ENCODE measurements at places on chromosomes 2 and 18.

GRCh38 chr2:171578127-171578803 is 56.0 kb downstream of the CYBRD1 start:
- no peak for DNase-seq

DNA sequence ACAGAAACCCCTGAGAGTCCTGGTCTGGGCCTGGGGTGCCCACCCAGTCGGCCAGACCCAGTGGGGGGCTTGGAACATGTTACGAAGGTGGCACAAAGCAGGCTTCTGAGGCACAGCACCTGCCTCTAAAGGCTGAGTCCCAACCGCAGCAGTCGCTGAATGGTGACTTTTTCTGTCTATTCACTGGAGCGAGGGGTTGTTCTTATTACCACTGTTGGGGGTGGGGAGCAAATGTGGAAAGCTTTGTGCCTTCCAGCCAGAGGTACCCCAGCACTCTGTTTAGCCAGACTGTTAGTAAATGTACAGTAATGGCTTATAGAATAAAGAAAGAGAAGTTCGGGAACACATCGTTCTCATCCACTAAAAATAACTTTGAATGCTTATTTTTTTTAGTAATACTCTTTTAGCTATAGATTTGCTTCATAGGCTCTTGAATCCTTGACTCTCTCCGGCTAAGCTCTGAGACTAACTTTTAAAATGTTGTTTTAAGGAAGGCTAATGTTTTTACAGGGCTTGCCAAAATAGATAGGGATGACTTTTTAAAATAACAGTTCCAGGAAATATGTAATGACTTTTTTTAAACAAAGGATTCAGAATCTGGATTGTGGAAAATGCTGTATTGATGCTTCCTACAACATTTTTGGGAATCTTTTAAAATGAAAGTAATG is 23.4 kb upstream of the PTPN2 start:
- no peak for DNase-seq

DNA sequence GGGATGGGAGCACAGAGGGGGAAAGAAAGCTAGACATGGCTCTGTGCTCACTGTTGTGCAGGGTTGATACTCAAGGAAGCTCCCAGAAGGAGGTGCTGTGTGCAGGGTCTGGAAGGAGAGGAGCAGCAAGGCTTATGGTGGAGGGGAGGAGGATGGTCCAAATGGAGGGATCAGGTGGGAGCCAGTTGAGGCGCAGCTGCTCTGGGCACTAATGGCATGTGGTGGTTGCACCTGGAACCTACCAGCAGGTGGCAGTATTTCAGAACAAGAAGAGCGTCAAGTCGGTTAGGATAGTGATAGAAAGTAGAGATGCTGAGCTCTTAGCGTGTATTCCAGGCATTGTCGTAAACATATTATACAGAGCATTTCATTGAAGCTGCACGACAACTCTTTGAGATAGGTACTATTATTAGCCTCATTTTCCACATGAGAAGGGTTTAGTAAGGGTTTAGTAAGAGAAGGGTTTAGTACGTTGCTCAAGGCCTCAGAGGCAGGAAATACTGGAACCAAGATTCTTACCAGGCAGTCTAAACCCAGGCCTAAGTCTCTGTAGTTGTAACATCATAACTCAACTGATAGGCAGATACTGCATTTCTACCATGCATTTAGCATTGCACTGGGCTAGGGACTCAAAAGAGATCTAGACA is 223.7 kb downstream of the CYP26B1 start:
- peak; percentile 24 for DNase-seq

- DNase-seq: no peak
Observed at GRCh38 chr2:67616749-67617148, 219.6 kb downstream of the ETAA1 start.

GRCh38 chr2:226308323-226308680 is 491.3 kb downstream of the IRS1 start:
- no peak for DNase-seq

DNA sequence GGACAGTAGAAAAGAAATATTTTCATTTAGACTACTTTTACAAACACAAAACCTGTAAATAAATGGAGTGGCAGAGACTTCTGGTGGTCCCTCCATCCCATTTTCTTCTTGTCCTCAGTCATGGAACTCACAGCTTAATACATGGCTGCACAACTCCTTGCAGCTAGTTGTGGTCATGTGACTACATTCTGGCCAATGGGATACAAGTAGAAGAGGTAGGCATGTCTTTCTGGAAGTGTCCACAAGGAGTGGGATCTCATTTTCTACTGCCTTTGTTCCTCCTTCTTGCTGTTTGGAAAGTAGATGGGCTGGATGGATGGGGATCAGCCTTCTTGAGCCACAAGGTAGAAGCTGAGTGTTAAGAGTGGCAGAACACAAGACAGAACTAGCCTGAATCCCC is 555.8 kb downstream of the SATB2 start:
- DNase-seq: no peak

GRCh38 chr2:59920307-59920706 is 633.1 kb downstream of the BCL11A start:
- no peak for DNase-seq

DNA sequence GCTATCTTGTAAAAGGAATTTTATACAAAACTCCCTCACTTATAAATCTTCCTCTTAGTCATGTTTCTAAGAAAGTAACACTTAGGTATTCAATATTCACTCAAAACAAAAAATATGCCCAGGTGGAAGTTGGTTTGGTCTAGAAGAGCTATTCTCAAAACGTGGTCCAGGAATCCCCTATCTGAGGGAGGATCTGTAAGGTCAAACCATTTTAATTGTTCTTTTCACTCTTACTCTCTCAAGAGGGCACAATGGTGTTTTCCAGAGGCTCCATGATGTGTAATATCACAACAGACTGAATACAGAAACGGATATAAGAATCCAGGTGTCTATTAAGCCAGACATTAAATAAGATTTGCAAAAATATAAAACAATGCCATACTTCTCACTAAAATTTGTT is 9.9 kb downstream of the MOB1A start:
- no peak for DNase-seq

GRCh38 chr2:132597166-132597565 is 72.8 kb downstream of the LYPD1 start:
- DNase-seq: no peak

DNA sequence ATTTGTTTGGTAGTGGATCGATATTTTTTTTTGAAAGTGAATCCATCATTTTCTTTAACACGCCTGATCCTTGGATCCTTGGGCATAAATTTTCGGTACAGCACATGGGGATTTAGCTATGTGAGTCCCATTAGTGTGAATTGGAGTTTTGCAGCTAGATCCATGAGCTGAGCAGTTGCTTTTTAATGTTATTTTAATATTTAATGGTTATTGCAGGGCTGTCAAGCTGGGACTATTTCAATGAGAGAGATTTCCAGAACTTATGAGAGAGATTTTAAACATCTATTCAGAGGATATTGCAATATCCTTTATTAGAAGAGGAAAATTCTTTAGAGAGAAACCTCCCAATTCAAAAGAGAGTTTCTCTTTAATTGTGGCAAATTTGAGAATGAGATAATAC is 35.6 kb upstream of the TCF4 start:
- no peak for DNase-seq

GRCh38 chr2:24169023-24169422 is 5.8 kb upstream of the FAM228A start:
- no peak for DNase-seq

- no peak for DNase-seq
Observed at GRCh38 chr18:32771169-32771751, 1.6 kb downstream of the KLHL14 start.

DNA sequence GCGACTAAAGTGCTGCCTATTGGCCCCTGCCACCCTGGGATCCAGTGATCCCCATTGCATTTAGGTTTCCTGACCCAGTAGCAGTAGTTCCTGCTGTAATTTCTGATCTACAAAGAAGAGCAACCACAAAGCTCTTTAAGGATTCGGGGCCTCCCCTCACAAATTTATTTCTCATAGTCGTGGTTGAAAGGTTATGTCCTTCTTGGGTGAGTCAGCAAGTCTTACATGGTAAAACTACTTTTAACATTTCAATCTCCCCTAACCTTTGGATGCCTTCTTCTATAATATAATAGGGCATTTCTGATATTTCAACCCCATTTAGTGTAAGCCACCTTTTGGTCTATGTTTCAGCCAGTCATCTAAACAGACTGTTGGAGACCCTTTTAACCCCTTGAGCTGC is 14.9 kb downstream of the PIKFYVE start:
- no peak for DNase-seq

DNA sequence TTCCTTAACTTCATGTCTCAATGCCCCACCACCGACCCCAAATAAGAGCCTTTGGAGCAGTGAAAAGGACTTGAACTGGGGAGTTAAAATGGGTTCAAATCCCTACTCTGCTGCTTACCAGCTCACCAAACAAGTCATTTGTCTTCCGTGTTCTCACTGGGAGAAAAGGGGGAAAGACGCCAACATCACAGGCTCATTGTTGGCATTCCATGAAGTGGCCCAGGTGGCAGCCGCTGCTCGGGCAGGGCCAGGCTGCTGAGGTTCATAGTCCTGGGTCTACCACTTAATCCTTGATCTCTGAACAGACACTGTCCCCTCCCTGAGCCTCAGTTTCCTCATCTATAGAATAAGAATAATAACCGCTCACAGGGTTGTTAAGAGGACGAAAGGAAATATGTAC is 103.0 kb downstream of the APOB start:
- no peak for DNase-seq

- DNase-seq: no peak
Observed at GRCh38 chr2:224528171-224528570, 57.0 kb downstream of the CUL3 start.

- no peak for DNase-seq
Observed at GRCh38 chr2:225137971-225138370, 95.7 kb upstream of the DOCK10 start.
